Stimulated activated CD8-positive, alpha-beta memory T cell treated with anti-CD3 and anti-CD28 coated beads, Interleukin-15, amount 100 ng/mL, for 48 hours (primary cell): ENCODE measurements at places on chromosomes 12 and 14.

GRCh38 chr14:22919601-22919921, 612 bp upstream of the RBM23 start:
- DNase-seq: no peak

DNA sequence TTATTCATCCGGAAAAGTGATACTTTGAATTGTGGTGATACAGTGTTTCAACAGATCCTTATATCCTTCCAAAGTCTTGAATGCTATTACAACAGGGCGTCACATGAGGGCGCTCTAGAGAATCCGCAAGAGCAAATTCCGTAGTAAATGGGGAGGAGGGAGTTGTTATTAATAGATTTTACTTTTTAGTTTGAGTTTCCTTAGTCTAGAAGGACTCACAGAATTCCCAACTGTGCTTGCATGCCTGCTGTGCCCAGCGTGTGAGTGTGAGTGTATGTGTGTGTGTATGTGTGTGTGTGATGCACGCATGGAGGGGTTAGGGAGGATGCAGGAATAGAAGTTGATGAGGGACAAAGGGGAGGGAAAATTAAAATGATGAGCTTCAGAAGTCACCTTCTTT, 375.3 kb downstream of the C12orf75 start:
- no peak for DNase-seq

GRCh38 chr14:69652942-69653684, 41.7 kb downstream of the SUSD6 start:
- DNase-seq: no peak

- DNase-seq: no peak
Measured at GRCh38 chr14:33679461-33680225, 271.2 kb downstream of the EGLN3 start.

DNA sequence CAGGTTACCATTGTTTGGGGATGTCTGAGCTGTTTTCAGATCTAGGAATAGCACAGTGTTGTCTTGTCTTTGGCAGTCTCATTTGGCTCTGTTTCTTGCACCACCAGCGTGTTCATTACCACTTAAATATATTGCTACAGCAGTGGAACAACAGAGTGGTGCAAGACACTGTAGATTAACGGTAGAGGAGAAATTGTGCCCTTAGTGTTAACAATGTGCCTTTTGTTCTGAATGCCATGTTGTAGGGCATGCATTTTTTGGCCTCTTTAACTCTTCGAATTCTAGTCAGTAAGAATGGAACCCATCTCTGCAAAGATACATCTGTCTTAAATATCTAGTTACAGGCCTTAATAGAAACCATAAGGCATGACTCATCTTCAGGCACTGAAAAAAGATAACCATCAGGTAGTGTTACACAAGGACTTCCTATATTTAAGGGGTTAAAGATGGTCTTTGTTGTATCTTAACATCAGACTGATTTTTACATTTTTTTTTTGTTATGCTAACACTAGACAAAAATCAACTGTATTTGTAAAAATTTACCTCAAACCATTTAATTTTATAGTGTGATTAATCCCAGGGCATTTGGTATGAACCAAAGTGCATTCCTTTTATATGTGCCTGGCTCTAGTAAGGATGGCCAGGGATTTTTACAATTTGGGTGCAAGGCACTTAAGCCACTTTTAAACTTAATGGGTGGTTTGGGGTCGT, 12.9 kb downstream of the DYRK2 start:
- DNase-seq: no peak

DNA sequence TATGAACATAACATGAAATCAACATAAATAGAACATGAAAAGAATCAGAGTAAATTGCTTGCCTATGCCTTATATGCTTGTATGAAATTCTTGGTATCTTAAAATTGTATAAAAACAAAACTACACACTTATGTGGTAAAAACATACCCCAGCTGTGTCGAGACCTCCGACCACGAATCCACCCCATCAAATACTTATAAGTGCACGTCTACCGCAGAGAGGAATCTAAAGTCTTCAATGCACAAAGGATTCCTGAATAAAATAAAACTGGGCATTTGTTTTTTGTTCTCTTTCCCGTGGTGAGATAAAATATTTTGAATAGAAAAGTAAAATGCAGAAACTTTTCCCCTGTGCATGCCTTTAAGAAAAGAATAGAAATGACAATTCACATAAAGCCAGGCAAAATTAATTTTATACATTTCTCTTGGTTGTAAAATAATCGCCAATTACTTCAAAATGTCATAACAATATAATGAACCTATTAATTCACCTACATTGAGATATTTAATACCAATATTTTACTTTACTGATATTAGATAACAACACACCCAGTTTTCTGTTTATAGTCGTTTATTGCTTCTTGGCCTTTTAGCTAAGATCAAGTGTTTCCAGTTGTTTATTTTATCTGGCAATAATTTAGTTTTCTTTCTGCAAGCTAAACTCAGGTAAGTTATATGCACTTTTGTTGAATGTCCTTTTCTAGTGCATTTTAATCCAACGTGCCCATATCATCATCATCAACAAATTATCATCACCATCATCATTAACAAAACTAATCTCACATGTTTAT, 1.0 kb downstream of the KLRK1 start:
- no peak for DNase-seq

GRCh38 chr14:25259470-25259869, 209.5 kb upstream of the STXBP6 start:
- DNase-seq: no peak

DNA sequence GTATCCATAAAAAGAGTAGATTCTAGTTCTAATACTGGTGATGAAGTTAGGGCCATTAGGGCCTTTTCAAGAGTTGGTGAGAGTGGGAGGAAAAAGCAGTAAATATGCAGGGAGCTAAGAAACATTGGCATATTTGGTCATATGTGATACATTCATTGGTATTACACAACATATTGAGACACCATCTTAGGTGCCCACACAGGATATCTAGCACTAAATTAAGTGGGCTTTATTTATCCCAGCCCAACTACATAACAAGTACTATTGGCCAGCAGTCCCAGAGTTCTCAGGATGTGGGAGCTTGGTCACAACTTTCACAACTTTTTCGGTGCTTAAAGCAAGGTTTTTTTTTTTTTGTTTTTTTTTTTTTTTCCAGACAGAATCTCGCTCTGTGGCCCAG, 2.0 kb upstream of the ING4 start:
- DNase-seq: no peak

DNA sequence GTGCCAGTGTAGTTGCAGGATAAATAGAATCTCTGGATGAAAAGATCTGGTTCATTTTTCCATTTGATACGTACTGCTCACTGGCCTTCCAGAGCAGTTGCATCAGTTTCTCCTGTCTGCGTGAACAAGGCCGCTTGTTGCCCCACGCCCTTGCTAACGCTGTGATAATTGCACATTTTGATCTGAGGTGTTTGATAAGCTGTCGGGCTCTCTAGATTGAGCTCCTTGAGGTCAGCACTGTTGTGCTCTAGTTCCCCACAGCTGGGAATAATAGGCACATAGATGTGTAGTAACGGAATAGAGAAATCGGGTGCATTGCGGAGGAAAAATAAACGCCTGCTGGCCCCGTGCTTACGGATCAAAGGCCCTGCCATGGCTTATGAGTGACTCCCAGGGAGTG, 42.8 kb upstream of the TRAF3 start:
- DNase-seq: no peak

GRCh38 chr12:749751-750270, 2.6 kb upstream of the WNK1 start:
- DNase-seq: no peak

DNA sequence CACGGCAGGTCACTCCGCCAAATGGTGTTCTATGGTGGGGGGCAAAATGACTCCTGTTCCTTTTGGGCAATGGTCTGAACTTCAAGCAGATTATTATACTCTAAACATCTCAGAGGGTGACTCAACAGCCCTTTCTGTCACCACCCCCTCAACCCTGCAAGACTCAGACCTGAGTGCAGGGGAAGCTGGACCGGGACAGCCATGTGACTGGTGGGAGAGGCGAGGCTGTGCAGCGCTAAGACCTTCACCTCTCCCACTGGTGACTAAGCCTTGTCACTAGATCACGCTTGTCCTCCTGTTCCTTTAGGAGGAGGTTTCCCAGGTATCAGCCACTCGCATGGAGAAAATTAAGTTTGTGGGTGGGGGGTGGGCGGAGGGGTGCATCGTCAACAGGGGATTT, 67.1 kb upstream of the CCND2 start:
- DNase-seq: no peak

DNA sequence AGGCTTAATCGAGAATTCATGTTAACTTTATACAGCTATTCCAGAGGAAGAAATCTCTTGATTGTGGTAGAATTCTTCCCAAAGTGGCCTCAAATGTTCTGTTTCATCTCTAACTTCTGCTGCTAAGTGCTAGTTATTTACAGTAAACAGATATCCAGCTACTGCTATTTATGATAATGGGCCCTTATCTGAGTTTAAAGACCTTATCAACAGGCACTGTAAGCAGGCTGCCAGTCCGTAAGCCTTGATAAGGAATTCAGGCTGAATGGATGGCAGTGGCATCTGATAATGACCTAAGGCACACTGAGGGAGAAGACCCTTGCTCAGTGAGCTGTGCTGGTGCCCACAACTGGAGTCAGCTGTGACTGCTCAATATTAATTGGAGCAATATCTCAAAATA, 59.0 kb downstream of the PAX9 start:
- DNase-seq: no peak

DNA sequence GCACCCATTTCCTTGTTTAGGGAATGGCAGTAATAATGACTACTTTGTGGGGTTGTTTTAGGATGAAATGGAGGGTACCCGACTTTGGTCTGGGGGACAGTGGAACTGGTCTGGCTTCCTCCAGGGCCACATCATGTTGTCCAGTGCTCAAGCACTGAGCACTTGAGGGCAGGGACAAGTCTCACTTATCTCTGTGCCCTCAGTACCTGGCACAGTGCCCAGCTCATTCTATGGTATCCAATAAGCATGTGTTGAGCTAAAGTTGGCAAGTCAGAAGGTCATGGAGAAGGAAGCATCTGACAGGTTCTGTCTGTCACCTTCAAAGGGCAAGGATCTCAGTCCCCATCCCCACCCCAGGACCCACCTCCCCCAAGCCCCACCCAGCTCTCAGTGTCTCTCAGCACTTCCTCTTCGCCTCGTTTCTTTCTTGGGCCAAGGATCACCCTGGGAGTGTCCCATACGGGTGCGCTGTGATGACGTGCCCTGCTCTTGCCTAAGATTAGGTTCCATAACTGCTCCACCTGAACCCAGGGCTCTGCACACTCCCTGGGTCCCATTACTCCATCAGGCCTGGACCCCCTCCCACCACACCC, 24.3 kb upstream of the TMEM106C start:
- DNase-seq: no peak

DNA sequence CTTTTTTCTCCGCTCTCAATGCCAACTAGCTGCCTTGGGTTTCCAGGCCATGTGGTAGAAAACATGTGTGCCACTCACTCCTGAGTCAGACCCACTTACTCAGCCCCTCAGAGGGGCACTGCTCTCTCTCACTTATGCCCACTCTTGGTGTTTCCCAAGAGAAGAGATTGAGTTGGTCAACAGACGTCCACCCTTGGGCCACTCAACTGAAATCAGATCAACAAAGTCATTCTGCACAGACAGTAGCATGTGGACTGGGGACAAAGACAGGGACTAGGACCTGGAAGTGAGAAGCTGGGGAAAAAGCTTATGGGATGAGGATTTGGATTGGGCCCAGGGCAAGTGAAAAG, 161.2 kb downstream of the EFCAB11 start:
- DNase-seq: no peak

DNA sequence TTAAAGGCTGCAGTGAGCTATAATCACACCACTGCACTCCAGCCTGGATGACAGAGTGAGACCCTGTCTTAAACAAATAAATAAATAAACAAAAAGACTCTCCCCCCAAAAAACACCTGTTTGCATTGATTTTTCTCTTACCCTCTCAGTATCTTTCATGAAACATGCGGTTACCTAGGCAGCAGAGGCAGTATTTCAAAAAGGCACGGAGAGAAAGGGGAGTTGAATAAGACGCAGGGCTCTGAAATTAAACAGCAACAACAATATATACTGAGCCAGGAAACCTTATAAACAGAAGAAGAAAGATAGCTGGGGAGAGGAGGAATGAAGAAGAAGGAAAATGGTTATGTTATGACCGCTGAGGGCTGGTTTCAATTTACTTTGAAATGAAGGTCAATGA, 277.6 kb downstream of the BTG1 start:
- no peak for DNase-seq

- DNase-seq: no peak
Measured at GRCh38 chr12:104290320-104290719, 13.2 kb upstream of the EID3 start.

- DNase-seq: no peak
Measured at GRCh38 chr12:67727702-67728666, 79.4 kb downstream of the DYRK2 start.

DNA sequence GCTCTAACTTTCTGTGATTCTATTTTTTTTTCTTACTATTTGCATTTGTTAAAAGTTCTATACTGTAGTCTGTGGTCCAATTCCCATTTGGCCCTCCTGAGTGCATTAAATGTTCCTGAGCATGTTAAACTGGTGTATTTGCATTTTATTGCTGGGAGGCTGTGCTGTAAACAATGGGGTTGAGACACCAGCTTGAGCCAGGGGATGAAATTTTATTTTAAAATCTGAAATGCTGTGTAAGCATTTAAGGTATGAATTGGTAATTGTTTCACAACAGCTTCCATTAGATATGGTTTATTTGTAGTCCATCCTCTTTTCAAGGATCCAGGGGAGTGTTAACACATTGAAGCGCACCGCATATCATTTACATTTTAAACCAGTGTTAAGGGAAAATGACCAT, 89.9 kb upstream of the RFX4 start:
- no peak for DNase-seq

GRCh38 chr12:74440469-74440868, 97.2 kb upstream of the ATXN7L3B start:
- DNase-seq: no peak

DNA sequence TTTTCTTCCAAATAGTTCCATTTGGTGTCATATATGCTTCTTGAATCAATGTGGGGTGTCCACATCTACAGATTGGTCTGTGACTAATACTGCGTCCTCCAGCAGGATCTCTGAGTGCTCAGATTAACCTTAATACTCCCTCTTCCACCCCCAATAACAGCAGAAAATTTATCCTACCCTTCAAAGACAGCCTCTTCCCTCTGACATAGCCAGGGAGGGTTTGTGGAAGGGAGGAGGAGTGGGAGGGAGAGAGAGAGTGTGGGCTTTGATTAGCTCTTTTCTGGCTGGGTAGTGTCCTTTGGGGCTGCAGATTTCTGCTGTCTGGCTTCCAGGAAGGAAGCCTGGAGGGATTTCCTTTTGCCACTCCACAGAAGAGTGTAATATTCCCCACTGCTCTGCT, 220.7 kb downstream of the TTC6 start:
- DNase-seq: no peak

- peak; percentile 36 for DNase-seq
Measured at GRCh38 chr14:104800771-104801519, at the start of gene ZBTB42. TSS of gene ZBTB42 (plus strand) at chr14:104801101. CDS start at chr14:104801198, 97 bp downstream.

DNA sequence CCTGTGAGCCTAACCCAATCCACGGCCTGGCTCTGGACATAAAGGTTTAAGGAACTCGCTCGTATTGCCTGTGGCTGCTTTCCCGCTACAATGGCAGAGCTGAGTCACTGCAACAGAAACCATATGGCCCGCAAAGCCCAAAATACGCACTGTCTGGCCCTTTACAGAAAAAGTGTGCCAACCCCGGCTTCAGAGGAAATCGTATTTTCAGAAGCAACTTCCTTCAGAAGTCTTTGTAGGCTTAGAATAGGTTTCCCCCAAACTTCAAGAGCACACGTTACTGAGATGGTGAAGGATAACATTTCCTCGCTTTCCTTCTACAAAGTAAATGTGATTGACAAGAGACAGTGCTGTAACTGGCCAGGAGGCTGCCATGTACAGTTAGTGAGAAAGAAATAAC, 34.8 kb upstream of the TESC start:
- DNase-seq: peak; percentile 68

- no peak for DNase-seq
Measured at GRCh38 chr14:40252817-40253447, 820.7 kb upstream of the FBXO33 start.
